ENCODE measurements at places on chromosomes 1 and 21. TPM values are rescaled to one million over a fixed set of nuclear protein-coding genes. Genes with fewer than 3 reads are reported as not detected.

The LCE1F gene
- not detected for total RNA-seq

The ATP6V1G3 gene
- not detected for total RNA-seq

The OR6K3 gene
- not detected for total RNA-seq

The CLSTN1 gene
- total RNA-seq = 34.6 TPM

The DONSON gene
- total RNA-seq = 6.4 TPM

The C1orf226 gene
- total RNA-seq = 13.2 TPM

The WNT2B gene
- total RNA-seq = 1.8 TPM

The DMBX1 gene
- not detected for total RNA-seq

The CFAP141 gene
- not detected for total RNA-seq
